NK-92 treated with Interleukin-12 subunit alpha and Interleukin-12 subunit beta, amount 100 ng/mL, for 24 hours (cell line): ENCODE measurements at places on chromosomes 2 and 18.

- no peak for DNase-seq
Measured at GRCh38 chr2:70103531-70104061, 16.3 kb downstream of the PCBP1 start.

GRCh38 chr2:217994776-217995274, 8.0 kb downstream of the TNS1 start:
- no peak for DNase-seq

GRCh38 chr2:45554073-45554741, 56.9 kb downstream of the SRBD1 start:
- no peak for DNase-seq

DNA sequence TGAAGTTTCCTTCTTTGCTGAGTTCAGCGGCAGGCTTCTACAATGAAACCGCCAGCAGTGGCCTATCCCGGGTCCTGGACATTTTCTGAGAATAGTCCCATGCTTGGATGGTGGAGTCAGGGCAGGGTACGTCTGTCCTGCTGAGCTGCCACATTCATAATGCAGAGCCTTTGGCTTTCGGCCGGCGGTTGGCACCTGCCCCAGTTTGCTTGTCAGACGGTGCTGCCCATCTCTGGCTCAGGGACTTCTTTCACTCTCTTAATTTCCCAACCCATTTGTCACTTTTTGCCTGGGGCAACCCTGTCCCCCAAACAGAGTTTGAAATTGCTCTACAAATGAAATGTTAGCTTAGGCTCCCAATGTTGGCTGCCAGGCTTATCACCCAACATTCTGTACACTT, 57.2 kb downstream of the SOX11 start:
- DNase-seq = no peak
